ENCODE measurements at places on chromosomes 1 and 21. TPM values are rescaled to one million over a fixed set of nuclear protein-coding genes. Genes with fewer than 3 reads are reported as not detected.

DNA sequence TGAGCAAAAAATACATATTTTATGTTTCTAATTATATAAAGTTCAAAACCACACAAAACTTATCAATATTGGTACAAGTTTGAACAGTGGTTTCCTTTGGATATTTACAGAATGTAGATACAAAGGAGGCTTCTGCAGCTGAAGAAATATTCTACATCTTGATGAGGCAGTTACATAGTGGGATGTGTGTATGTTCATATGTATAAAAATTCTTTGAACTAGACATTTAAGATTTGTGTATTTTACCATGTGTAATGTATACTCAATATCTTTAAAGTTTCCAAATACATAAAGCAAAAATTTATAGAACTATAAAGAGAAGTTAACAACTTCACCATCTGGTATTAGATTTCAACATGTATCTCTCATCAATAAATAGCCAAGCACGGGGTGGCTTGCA is 80.7 kb upstream of the TNFSF4 start:
- no peak for DNase-seq

DNA sequence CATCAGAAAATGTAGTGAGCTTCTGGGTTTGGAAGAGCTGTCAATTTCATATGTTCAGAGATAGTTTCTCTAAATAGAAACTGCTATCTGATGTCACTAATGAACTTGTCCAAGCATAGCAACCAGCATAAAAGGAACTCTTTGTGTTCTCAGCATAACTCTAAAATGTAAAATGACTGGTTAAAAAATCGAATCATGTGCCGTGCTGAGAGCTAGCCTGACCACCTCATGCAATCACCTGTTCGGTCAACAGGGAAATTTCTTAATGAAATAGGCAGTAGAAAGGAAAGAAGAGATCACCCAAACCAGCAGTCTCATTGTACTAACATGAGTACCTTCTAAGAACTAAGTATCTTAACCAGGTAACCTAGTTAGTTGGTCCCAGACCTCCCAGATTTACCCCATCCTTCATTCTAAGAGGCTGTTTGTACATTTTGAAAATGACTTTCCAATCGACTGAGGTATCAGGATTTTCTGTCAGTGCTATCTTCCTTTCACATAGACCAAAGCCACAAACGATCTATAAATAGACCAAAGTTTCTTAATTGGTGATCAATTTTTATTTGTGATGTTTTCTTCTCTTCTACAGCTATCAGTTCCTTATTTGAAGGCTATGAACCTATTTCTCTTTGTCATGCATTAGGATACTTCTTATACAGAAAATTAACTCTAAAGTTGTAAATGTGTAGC is 147.3 kb downstream of the TLR5 start:
- DNase-seq: no peak

DNA sequence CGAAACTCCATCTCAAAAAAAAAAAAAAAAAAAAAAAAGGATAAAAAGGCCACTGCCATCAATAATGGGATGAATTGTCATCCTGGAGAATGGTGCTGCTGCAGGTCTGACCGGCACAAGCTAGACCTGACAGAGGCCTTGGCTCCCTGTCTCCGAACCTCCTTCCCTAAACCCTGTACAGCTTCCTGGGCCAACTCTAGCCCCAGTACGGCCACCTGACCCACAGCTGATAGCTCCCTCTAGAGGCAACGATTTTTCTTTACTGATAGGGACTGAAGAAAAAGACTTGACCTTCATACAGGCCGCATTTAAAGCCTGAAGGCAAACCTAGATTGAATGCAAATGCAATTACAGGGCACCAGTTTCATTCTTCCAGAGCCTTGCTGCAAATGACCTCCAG is 30.7 kb downstream of the NOL9 start:
- no peak for DNase-seq

DNA sequence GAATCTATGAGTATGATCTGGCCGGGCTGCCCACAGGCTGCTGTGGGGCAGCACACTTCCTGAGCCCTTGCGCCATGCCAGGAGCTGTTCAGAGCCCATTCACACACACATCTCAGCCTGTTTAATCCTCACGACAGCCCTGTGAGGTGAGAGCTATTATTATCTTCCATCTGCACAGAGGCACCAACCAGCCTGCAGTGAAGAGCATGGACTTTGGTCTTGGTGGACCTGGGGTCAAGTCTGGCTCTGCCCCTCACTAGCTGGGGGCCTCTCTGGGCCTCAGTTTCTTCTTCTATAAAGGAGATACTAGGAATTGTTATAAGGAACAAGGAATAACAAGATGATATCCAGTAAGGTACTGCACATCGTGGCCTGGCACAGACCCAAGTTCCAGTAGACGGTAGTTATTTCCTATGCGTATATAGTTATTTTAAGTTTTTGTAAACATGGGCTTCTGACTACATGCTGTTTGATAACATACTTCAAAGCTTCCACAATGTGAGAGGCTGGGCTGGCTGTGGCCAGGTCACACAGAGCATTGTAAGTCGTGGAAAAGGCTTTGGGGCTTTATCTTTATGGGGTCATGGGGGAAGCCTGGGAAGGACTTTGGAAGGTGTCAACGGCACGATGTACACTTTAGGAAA is 3.4 kb upstream of the PADI2 start:
- no peak for DNase-seq

The VASH2 gene
- 2.6 TPM for total RNA-seq

The ZFP69B gene
- total RNA-seq: 2.9 TPM

The CHRNB2 gene
- 0.05 TPM for total RNA-seq

The SLC16A4 gene
- total RNA-seq: 1.7 TPM

All from prostate gland (tissue), 2 donors.